Hepatic stellate cell (primary cell): ENCODE measurements at places on chromosomes 7 and 10.

- no peak for DNase-seq
Measured at GRCh38 chr10:128927497-128928161, 539.4 kb upstream of the MGMT start.

DNA sequence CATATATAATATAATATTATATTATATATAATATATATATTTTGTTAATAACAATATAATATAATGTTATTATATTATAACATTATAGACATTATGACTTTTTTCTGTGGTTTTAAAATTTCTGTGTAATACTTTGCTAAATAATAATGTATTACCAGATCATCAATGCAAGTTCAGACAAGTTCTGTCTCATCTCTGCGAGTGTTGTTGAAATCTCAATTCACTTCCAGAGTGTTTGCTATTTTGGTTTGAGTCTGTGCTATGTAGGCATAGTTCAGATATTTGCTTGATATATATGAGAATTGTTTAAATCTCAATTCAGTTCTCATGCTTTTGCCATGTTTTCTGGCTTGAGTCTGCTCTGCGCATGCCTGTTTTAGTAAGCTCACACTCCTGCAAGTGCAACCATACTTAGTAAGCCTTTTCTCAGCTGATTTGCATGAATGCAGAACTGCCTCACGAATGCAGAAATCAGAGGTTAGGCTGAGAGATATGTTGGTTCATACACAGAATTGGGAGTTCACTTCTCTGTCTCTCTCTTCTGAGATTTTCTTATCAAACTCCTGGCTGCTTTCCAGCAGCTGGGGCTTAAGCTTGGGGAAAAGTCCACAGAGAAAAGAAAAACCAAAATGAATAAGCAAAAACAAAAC lies 830.2 kb upstream of the SORCS1 start:
- DNase-seq, result no peak

DNA sequence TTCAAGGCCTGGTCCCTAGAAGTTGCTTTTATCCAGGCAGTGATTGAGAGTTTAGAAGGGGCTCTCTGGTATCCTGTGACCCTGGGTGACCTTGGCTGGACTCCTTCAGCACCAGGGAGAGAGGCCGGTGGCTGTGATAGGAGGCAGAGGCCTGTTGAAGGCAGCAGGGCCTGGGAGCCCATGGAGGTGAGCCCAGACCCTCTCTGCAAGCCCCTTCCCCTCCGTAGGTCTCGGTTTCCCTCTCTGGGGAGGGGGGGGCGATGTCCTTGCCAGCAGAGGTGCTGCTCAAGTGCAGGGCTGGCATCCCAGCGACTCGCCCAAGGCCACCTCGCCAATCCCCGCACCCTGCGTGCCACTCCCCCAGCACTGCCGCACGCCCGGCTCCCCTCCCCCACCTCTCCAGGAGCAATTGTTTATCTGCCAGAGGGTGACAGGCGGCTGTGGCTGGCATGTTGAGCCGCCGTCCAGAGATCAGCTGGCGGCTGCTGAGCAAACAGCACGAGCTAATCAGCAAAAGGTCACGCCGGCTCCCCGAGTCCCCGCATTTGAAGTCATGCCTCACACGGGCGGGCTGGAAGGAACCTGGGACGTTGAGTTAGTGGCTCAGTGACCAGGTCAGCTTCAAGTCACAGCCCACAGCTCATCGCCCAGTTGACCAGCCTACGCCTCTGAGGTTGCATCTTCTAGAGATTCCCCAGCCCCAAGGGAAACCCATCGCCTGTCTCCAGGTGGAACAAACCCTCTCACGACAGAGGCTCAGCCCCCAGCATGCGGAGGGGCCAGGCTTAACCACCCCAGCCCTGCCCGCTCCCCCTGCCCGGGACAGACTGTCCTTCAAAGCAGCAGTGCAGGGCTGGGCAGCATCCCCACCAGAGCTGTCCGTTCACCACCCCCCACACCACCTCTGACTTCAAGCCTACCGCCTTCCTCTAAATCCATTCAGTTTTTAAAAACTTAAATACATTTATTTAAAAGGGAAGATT lies 43.7 kb downstream of the ELFN1 start:
- DNase-seq, result no peak

DNA sequence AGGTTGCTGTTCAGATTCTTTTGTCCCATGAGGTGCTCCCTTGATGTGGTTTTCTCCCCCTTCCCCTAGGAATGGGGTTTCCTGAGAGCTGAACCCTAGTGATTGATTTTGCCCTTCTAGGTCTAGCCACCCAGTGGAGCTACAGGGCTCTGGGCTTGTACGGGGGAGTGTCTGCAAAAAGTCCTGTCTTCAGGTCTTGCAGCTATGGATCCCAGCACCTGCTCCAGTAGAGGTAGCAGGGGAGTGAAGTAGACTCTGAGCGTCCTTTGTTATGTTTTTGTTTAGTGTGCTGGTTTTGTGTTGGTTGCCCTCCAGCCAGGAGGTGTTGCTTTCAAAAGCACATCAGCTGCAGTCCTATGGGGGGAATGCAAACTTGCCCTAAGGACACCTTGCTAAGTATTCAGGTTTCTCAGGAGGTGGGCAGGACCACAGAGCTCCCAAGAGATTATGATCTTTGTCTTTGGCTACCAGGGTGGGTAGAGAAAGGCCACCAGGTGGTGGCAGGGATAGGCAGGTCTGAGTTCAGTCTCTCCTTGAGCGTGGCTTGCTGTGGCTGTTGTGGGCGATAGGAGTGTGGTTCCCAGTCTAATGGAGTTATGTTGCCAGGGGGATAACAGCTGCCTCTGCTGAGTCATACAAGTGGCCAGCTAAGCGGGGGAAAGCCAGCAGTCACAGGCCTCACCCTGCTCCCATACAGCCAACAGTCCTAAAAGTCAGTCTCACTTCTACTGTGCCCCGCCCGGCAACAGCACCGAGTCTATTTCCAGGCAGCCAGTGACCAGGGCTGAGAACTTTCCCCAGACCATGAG lies 92.4 kb upstream of the JCAD start:
- DNase-seq, result peak; percentile 57

DNA sequence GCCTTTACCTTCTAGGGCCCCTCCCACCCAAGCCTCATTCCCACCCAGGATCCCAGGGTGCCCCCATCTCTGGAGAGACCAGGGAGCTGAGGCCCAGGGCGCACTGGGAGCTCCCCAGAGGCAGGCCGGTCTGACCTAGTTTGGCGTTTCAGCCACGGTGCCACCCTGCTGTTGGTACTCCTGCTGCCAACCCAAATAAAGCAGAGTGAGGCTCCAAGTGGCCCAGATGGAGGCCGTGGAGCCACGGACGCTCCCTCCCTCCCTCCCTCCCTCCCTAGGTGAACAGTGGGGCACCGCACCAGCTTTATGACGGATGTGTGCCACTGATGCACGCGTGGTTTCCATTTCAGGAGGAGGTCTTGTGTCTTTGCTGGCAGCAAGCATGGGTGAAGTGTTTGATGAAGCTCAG lies 1.8 kb downstream of the INPP5A start:
- DNase-seq, result no peak

DNA sequence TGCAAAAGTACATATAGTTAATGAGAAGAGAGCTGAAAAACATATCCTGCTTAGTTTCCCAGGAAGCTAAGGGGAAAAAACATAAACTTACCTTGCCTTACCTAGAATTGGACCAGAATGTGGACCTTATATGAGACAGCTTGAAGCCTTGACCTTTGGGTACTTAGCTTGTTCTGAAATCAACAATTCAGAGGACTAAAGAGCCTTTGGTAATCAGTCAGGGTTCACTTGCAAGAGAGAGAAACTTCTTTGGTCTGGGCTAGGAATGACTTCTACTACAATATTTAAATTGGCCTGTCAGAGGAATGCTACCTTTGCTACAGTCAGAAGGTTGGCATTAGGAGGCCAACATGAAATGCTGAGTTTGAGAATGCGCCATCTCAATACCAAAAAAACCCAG lies 24.9 kb downstream of the SAMD8 start:
- no peak for DNase-seq

DNA sequence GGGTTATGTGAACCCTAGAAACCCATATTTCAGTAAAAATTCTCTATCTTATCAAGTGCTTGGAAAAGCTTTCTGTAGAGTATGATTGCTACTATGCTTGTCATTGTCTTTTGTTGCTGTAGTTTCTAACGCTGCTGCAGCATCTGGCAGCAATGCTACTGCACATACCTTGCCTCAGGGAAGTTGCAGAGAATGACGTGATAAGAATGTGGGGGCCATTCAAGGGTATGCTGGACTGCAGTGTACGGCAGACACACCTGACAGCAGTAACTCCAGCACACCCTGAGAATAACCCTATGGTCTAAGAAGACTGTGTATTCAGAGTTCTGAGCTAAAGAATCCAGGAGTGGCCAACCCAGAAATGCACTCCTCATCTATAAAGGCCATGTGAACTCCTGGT lies 20.5 kb downstream of the TRIM4 start:
- DNase-seq, result no peak

- DNase-seq, result peak; percentile 48
Measured at GRCh38 chr10:14056610-14057332, 274.0 kb downstream of the FRMD4A start.

DNA sequence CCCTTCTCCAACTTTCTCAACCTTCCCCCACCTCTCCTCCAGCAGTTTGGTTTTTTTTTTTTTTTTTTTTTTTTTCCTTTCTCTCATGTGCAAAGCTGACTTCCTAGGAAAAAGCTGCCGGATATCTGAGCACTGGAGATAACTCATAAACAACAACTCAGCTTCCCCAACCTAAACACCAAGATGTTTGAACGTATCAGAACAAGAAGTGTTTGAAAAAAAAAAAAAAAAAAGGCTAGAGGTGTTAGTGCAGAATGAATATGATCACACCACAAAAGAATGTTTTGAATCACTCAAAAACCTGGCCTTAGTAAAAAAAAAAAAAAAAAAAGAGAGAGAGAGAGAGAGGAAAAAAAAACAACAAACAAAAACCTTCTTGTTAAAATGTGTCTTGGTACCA lies 11.2 kb downstream of the GATA3 start:
- DNase-seq, result no peak

DNA sequence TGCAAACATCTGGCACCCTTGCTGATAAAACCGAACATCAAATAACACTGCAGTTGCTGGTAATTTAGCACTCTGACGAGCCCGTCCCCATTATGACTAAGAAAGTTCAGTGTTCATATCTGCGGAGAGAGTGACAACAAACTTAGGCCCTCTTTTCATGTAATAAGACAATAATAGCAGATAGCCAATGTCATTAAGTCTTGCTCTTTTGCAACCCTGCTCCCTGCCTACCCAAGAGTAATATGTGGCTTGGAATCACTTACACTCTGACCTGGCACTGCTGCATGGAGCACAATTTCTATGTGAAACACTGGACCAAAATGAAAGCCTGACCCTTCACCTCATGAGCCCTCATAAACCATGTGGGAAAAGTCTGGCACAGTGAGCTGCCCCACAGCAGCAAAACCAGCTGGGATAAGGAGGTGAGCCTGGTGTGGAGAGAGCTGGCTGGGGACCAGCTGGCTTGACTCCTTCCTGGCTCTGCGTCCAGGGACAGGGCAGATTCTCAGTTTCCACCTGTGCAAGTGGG lies 86.5 kb downstream of the HIPK2 start:
- no peak for DNase-seq

- DNase-seq, result peak; percentile 47
Measured at GRCh38 chr10:103676058-103676785, 179.2 kb downstream of the SH3PXD2A start.

GRCh38 chr7:128810473-128810872 lies 18.7 kb downstream of the CCDC136 start:
- DNase-seq, result peak; percentile 20

- no peak for DNase-seq
Measured at GRCh38 chr10:47332946-47333345, 10.7 kb downstream of the GDF2 start.

- no peak for DNase-seq
Measured at GRCh38 chr7:34083440-34083839, 178.1 kb downstream of the BMPER start.

DNA sequence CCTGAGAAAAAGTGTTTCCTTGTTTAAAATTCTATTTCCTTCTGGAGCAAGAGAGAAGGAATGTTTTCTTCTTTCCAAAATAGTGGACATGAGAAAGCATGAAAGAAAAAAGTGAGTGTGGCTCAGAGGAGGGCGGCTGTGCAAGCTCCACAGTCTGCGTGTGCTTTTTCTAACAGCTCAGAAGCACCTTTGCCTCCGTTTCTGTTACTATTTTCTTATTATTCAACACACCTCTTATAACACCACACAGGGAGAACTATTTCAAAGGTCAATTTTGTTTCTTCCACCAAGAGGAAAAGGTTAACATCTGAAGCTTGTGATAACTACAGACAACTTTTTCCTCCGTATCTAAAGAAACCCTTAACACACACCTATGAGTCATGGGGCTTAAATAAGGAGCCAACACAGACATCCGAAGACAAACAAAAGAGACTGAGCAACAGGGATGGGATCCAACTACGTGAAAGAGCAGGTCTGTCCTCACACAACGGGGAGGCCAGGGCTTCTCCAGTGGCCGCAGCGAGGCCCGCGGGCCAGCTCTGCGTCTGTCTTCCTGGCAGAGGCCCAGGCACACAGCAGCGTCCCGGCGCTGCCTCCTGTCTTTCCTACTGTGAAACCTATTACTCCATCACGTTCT lies 36.2 kb upstream of the NCAPG2 start:
- peak; percentile 47 for DNase-seq

- no peak for DNase-seq
Measured at GRCh38 chr10:28633750-28634149, 43.6 kb upstream of the BAMBI start.

DNA sequence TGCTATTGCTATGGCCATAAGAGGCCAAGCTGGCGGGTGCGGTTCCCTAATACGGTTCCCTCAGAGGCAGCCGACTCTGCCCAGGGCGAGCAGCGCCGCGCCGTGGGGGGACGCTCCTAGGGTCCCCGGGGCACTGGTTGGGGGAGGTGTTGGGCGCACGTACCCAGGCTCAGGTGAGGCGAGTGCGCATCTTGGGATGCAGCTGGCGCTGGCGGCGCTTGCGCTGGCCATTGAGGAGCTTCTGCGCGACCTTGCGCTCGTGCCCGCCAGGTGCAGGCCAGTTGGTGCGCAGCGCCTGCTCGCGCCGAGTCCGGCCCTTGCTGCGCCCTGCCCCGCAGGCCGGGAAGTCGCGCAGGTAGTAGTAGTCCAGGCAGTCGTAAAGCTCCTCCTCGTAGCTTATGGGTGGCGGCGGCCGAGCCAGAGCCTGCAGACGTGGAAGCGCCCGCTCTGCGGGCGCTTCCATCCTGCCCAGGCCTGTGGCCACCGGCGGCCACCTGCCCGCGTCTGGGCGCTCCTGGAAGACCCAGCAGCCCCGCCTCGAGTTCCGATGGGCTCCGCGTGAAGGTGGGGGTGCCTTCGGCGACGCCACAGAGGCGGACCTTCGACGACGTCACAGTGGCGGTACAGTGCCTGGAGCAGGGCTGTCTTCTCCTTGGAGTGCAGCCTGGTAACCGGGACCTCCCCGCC lies at the start of gene NUPR2:
Gene NUPR2, minus strand, starts transcription at position 566 of the 687 bp plus-strand sequence. Its CDS starts 103 bp downstream, at position 463.
- DNase-seq, result no peak

GRCh38 chr7:55150709-55151451 lies 132.1 kb downstream of the EGFR start:
- DNase-seq, result no peak

- no peak for DNase-seq
Measured at GRCh38 chr7:50182759-50183158, 89.7 kb upstream of the ZPBP start.

- DNase-seq, result peak; percentile 67
Measured at GRCh38 chr10:7410862-7411670, at the start of gene SFMBT2. Gene SFMBT2 (minus strand): TSS chr10:7411034. CDS start chr10:7381898, 29,136 bp downstream.
